ENCODE measurements at places on chromosomes 16 and 17.

- DNase-seq = no peak
These were observed 74.1 kb upstream of the CDH5 start for GRCh38 chr16:66292241-66292935.

DNA sequence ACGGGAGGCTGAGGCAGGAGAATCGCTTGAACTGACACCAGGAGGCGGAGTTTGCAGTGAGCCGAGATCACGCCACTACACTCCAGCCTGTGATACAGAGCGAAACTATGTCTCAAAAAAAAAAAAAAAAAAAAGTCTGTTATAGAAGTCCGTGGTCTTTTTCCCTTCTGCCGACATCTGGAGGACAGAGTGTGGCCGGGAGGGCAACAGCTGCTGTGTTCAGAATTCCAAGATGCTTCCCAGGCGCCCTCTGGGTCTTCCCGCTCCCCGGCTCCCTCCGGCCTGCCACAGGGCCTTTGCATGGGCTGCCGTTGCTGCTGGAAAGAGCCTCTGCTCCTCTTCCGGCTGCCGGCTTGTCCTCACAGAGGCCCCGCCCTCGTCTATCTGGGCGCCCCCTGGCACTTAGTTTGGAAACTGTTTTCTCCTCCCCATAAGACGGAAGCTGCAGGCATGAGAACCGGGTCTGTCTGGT lies 2.4 kb upstream of the CACNA1H start:
- no peak for DNase-seq

GRCh38 chr16:48497932-48498768 lies 111.8 kb downstream of the N4BP1 start:
- no peak for DNase-seq

DNA sequence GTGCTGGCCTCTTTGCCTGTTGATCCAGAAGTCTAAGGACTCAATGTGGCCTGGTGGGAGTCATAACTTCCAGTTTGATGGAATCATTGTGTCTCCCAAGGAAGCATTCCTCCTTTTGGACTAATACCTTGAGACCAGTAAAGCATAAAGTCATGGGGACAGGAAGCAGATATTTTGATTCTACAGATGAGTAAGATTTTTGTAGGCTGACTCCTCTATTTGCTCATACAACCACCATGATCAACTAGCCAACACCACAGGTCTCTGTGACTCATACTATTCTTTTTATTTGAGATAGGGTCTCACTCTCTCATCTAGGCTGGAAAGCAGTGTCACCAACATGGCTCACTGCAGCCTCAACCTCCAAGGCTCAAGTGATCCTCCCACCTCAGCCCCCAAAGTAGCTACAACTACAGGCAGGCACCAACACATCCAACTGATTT lies 6.2 kb downstream of the MT2A start:
- no peak for DNase-seq

DNA sequence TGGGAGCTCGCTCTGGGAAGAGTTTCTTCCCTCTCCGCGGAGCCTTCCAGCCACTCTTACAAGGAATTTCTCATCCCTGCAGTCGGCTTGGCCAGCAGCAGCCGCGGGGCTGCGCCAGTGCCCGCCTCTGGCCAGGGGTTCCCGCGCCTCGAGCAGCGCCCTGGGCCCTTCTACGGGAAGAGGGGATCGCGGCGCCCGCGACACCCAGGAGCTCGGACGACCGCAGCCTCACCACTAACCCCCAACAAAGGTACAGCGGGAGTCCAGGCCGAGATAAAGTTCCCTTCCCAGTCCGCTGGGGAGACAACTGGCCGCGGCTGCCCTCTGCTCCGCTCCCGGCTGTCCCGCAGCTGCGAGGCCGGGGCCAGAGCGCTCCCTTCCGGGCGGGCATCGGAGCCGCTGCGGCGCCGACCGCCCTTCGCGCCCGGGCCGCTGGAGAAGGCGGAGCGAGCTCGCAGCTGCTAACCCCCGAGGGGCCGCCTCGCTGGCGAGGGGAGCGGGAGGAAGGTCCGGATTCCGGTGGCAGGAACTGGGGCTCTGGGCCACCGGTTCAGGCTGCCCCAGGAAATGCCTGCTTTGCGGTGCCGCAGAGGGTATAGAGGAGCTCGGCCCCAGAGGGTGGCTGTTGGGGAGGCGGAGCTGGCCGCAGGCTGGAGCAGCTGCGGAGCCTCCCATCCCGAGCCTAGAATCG lies 3.6 kb upstream of the HS3ST3B1 start:
- peak; percentile 62 for DNase-seq

GRCh38 chr16:85361441-85362118 lies 249.3 kb upstream of the CIBAR2 start:
- no peak for DNase-seq

GRCh38 chr16:14423344-14423743 lies 206.7 kb downstream of the PARN start:
- no peak for DNase-seq

DNA sequence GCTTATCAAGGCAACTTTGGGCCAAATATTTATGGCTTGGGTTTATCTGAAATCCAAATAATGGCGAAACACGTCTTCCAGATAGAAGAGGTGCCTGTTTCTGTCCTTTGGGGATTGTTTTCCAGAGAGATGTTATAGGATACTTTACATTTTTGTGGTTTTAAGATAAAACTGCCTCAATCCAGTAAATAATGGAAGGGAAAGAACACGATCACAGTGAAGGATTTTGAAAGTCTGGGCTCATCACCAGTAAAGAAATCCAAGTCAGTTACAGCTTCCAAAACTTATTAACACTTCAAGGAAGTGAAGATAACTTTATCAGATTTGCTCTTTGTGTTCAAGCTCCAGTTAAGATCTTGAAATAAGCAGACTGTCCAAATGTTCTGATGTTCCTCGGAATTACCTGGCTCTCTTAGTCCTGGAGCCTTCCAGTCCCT lies 30.1 kb downstream of the DNAH2 start:
- no peak for DNase-seq

- DNase-seq = no peak
These were observed 107.9 kb downstream of the RAP1GAP2 start for GRCh38 chr17:2904135-2904534.

GRCh38 chr17:76528528-76529223 lies 8.8 kb downstream of the CYGB start:
- no peak for DNase-seq

All from T1000 (cell line).